CD8-positive, alpha-beta memory T cell (primary cell): ENCODE measurements at places on chromosomes 4 and X.

DNA sequence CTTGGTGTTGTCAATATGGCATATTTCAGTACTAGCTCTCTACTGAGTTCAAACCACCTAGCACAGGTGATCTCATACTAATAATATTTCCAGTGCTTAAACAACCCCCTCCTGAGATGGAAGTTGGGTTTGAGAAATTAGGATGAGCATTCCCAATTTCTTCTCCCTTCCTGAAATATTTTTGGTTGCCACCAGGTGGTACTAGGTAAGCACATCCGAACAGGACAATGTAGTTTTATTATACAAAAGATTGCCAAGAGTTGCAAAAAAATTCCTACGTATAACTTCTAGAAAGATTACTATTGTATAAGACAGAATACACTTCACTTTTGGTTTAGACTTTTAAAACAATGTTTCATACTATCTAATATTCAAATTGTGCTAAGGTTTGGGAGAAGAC, 484.5 kb downstream of the PACRGL start:
- no peak for DNase-seq

GRCh38 chrX:17519358-17519757, 144.4 kb downstream of the NHS start:
- no peak for DNase-seq

DNA sequence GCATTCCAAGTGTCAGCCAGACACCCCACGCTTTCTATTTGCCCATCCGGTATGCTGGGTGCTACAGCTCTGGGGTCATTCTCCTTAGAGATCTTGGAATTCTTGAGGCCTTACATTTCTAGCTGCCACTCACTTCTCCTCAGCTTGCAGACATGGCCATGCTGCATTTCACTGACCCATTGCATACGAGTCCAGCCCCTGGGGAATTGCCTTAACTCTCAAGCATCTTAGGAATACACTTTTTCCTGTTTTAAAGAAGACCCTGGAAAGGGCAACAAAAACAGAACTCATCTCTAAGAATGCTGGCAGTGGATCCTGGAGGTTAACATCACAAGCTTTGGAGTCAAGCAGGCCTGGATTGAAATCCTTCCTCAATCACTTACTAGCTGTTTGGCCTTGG, 122.0 kb upstream of the LNX1 start:
- DNase-seq: no peak

DNA sequence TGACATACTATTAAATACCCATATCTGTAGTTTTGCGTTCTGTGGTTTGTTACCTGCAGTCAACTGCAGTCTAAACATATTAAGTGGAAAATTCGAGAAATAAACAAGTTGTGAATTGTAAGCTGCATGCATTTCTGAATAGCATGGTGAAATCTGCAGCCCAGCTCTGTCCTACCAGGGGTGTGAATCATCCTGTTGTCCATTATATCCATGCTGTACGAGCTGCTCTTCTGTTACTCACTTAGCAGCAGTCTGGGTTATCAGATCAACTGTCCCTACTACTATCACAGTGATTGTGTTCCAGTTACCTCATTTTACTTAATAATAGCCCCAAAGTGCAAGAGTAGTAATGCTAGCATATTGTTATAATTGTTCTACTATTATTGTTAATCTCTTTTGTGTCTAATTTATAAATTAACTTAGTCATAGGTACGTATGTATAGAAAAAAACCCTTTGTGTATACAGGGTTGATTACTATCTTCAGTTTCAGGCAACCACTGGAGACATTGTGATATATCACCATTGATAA, 173.7 kb upstream of the FAT4 start:
- DNase-seq: no peak

DNA sequence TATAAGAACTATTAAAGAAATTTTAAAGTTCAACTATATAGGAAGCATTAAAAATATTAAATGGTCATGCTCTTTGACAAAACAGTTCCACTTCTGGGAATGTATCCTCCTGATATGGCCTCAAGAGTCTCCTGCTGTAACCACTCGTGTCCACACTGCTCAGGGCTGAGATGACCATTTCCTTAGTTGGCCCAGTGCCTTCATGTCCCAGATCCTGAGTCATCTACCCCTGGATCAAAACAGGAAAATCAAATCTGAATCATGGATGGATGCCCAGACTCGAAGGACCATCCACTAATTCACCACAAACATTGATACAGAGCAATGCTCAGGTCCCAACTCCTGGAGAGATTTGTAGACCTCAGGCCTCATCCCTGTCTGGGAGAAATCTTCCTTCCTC, 44.7 kb downstream of the GPRASP3 start:
- no peak for DNase-seq
